ENCODE measurements at places on chromosomes 6 and 20.

- DNase-seq = no peak
These were observed 80.1 kb upstream of the THEMIS start for GRCh38 chr6:127980996-127981395.

DNA sequence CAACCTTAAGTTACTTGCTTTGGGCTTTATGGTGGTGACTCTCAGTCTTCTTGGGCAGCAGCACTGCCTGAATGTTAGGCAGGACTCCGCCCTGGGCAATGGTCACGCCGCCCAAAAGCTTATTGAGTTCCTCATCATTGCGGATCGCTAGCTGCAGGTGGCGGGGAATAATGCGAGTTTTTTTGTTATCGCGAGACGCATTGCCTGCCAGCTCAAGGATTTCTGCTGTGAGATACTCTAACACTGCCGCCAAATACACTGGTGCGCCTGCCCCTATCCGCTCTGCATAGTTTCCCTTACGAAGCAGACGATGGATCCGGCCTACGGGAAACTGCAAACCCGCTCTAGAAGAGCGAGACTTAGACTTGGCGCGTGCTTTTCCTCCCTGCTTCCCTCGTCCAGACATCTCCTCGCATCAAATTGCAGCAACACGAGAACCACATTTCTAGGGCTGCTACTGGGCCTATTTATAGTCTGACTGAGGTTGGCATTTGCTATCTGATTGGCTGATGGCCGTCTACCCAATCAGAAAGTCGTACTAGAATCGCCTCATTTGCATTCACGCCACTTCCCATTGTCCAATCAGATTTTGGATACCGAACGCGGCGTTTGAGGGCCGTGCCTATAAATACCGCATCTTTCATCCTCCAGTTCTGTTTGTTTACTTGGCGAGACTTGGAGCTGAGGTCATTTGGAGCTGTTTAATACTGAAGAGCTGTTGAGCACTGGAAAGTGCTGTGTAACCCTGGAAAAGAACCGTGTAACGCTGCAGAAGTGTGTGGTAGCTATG lies 28.2 kb upstream of the SLC17A4 start:
- no peak for DNase-seq

DNA sequence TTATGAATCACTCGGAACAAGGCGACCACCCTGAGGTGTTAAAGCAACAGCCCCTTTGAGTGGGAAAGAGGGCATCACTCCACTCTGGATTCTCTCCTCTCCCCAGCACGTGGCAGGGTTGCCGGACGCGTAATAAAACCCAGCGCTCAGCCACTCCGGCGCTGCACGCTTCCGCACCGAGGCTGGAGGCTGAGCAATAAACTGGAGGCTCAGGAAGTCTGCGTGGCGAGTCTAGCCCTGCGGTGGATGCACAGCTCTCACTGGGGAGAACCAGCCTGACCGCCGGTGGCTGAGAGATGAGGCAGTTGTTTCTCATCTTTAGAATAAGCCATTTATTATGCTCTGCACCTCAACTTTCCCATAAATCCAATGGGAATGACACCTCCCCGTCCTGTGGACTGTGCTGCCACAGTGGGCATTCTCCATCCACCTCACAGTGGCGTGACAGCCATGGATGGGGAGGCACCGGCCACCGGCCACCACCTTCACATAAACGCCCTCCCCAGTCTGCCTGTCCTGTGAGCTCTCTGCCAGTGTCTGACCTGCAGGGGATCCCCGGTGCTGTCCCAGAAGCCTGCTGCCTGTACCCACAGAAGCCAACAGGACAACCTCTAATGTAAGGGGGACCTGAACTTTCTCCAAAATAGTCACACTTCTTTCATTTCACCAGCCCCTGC lies 64.2 kb upstream of the GGTLC1 start:
- DNase-seq = no peak

GRCh38 chr6:152669895-152670294 lies 27.8 kb upstream of the MYCT1 start:
- DNase-seq = no peak

DNA sequence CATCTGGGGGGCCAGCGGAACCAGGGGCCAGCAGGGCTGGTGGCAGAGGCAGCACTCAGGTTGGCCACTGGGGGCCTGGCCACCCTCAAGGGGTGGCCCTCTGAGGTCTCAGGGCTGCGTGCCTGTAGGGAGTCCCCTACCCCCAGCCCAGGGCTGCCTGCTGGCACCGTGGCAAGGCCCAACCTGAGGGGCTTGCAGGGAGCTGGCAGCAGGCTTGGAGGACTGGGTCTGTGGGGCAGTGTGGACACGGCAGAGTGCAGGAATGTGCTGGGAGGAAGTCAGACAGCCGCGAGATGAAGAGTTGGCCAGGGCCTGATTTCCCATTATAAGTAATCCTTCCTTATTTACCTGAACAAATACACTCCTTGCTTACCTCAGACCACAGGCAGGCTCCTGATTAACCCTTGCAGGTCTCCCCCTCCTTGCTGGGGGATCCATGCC lies at the start of gene SPDEF:
TSS of gene SPDEF (minus strand) at position 299 of the 441 bp plus-strand sequence. CDS start 11,874 bp downstream, outside the sequence.
- DNase-seq = no peak

DNA sequence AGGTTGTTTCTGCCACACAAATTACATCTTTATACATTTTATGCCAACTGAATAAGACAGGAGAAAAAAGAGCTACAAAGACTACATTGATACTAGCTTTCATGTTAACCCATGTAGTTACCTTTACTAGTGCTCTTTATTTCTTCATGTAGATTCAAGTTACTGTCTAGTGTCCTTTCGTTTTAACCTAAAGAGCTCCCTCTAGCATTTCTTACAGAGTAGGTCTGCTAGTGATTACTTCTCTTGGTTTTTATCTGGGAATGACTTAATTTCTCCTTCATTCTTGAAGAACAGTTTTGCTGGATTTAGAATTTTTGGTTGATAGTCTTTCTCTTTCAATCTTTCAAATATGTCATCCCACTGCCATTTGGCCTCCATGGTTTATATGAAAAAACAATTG lies 21.2 kb upstream of the NOP56 start:
- DNase-seq = no peak

GRCh38 chr6:100721256-100721655 lies 159.9 kb downstream of the ASCC3 start:
- no peak for DNase-seq

- DNase-seq = no peak
These were observed 242.3 kb upstream of the PREP start for GRCh38 chr6:105645156-105645555.

- DNase-seq = peak; percentile 30
These were observed 35.7 kb upstream of the ID1 start for GRCh38 chr20:31569163-31570020.

DNA sequence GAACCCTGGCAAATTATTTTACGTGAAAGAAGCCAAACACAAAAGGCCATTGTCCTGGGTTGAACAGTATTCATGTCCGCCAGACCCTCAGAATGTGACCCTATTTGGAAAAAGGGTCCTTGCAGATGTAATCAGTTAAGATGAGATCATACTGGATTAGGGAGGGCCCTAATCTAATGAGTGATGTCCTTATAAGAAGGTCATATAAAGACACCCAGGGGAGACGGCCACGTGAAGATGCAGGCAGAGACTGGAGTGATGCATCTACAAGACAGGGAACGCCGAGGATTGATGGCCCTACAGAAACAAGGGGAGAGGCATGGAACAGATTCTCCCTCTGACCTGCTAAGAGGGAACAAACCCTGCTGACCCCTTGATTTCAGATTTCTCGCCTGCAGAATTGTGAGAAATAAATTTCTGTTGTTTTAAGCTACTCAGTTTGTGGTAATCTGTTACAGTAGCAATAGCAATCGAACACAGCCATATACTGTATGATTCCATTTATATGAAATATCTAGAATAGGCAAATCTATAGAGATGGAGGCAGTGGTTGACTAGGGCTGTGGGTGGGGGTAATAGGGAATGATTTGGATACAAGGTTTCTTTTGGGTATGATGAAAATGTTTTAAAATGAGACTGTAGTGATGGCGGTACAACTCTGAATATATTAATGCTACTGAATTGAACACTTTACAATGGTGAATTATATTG lies 132.9 kb upstream of the NUP153 start:
- DNase-seq = no peak

GRCh38 chr6:167663784-167664443 lies 162.8 kb upstream of the AFDN start:
- DNase-seq = no peak
